ENCODE measurements at places on chromosomes 13 and 19.

DNA sequence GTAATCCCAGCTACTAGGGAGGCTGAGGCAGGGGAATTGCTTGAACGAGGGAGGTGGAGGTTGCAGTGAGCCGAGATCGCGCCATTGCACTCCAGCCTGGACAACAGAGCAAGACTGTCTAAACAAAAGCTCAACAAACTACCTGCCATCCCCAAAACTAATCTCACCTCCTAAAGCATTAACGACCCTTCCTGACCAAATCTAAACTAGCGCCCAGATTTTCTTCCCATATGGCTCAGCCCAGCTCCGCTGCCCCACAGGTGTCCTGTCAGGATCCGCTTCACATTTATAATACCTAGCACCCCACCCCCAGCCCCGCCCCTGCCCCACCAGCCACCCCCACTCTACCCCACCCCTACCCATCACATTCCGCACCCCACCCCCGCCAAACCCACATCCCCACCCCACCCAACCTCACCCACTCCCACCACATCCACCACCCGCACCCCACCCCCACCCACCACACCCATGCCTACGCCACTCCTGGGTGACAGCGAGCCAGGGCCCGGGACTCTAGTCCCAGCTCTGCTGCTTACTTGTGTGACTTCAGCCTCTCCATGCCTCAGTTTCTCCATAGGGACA lies 599 bp downstream of the C19orf12 start:
- DNase-seq, result no peak

DNA sequence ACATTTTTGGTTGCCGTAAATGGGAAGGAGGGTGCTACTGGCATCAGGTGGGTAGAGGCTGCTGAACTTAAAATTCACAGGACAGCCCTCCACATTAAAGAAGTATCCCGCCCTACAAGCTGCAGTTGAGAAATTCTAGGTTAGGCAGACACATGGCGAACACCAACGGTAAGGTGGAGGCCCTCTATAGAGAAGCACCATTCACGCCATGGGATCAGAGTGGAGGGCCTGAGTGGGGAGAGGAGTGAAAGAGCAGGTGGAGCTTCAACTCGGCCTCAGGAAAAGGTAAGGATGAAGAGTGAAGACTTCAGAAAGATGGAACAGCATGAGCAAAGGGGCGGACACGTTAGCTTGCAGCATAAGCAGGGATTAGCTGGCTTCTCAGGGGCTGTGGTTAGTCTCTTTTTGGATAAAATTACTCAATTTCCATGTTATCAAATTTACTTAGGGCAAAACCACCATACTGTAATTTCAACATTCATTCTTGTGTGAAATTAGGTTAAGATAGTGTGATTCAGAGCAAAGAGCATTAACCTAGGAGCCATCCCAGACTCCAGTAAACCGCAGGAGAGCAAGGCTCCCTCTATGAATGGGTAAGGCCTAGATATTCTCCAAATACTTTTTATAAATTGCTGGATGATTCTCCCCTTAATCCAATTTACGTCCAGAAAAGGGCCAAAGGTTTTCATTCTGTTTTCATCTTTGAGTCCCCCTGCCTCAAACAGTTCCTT lies 1.2 kb downstream of the EEF1AKMT1 start:
- DNase-seq, result no peak

DNA sequence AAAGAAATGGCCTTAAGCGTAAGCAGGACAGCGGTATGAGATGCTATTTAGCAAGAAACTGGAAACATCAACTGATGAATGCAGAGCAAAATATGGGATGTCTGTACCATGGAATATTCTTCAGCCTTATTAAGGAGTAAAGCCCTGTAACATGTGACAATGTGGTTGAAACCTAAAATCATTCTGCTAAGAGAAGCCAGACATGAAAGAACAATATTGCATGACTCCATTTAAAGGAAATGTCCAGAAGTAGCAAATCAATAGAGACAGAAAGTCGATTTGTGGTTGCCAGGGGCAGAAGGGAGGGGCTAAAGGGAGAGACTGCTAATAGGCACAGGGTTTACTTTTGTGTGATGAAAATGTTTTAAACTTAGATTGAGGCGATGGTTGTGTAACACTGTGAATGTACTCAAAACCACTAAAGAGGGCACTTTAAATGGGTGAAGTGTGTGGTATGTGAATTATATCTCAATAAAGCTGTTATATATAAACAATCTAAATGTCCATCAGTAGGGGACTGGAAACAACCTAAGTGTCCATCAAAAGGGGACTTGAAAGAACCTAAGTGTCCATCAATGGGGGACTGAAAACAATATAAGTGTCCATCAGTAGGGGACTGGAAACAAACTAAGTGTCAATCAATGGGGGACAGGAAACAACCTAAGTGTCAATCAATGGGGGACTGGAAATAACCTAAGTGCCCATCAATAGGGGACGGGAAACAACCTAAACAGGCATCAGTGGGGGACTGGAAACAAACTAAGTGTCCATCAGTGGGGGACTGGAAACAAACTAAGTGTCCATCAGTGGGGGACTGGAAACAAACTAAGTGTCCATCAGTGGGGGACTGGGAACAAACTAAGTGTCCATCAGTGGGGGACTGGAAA lies 45.4 kb downstream of the CCL25 start:
- DNase-seq, result no peak

DNA sequence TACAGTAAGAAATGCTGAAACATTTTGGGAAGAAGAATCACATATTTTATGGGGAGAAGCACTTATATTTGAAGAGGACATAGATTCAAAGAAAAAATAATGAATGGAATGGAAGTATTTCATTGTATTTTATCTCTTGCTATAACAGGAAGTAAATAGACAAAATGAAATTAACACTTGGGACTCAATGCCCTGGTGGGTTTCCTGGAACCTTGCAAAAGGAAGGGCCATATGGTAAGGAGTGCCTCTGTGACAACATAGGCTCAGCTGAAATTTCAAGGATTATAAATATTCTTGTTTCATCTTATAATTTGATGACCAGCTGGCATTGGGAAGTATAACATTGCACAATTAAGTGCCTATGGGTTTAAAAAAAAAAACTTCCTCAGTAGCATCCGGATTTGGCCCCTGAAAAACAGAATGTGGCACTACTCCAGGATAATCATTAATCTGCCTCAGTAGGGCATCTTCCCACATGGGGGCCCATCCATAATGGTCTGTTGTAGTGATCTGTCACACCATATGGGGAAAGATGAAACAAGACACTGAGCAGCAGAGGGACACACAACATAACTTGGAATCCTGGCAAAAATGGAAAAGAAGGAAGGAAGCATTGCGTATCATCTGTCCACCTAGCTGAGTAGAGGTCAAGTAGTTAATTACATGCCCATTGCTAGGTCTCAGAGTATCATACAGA lies 321.6 kb downstream of the NDFIP2 start:
- DNase-seq, result no peak

- DNase-seq, result no peak
Measured at GRCh38 chr19:46818812-46819211, 30.4 kb upstream of the SLC1A5 start.

GRCh38 chr19:37876032-37876431 lies 30.4 kb downstream of the WDR87 start:
- no peak for DNase-seq

- DNase-seq, result peak; percentile 73
Measured at GRCh38 chr19:41753936-41754529, 1.3 kb upstream of the CEACAM6 start.

- no peak for DNase-seq
Measured at GRCh38 chr13:29749401-29750182, 100.8 kb downstream of the UBL3 start.

DNA sequence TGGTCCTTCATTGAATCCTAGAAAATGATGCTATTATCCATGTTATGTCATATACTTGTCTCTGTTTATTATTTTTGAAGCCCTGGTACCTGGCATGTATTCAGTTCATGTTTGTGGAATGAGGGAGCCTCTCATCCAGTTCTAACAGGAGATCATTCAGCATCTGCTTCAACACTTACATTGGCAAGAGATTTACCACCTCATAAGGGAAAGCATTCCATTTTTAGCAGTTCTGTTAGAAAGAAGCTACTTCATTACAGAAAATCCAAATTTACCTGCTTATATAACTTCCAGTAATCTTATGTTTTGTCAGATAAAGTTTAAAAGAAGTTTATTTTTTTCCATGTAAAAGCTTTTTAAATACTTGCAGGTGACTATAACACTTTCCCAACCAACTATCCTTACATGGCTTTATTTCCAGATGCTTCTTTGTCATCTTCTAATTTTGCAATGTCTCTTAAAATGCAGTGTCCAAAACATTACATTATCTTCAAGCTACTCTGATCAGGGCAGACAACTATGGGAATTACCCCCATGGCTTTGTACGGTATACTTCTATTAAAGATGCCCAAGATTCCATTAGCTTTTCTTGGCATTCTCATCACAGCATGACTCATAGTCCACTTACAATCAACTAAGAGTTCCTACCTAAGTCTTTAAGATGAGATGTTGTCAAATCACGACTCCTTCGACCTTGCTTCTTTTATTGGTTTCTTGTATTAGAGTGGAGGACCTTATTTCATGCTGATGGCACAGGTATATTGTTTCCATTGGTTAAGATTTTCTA lies 262.1 kb downstream of the PCDH9 start:
- DNase-seq, result no peak

DNA sequence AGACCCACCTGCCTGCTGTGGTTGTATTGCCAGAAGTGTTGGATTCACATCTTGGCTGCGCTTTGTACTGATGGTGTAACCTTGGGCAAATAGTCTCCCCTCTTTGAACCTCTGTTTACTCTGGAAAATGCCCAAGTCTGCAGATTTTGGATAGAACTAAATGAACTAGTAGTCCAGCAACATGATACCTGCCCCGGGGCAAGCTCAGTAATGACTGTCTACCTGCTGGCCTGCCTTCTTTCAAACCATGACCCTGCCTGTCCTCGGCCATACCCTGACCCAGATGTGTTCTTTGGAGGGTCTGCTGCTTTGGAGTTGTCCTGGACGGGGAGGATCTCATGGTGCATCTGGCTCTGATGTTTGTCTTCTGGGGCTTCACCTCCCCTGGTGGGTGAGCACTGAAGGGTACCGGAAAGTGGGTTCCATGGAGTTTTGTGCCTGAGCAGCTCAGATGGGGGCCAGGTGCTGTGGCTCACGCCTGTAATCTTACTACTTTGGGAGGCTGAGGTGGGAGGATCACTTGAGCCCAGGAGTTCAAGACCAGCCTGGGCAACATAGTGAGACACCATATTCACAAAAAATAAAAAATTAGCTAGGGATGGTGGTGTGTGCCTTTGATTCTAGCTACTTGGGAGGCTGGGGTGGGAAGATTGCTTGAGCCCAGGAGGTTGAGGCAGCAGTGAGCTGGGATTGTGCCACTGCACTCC lies 59.5 kb downstream of the TNFRSF19 start:
- DNase-seq, result no peak

Measured in activated naive CD4-positive, alpha-beta T cell treated with anti-CD3 and anti-CD28 coated beads, Interleukin-2, amount 50 U/mL, for 16 hours (primary cell).